MG63 (cell line): ENCODE measurements at places on chromosomes 11 and 22. TPM values are rescaled to one million over a fixed set of nuclear protein-coding genes. Genes with fewer than 3 reads are reported as not detected.

DNA sequence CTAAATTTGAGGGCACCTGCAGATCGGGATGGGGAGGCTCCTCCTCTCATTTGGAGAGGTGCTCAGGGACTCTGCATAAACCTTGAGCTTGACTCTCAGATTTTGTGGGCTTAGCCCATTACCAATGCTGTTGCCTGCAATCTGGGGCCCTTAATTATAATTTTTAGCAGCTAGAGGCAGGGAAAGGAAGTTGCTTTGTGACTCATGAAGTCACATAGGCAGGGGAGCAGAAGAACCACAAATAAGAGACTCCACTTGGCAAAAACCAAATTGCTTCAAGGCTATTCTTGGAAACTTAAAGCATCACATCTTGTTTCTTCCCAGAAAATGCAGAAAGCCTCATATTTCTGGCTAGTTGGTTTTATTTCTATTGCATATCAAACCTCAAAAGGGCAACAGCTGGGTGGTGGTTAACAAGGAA is 46.9 kb downstream of the MICAL2 start:
- DNase-seq = peak; percentile 34

- no peak for DNase-seq
These were observed at the start of gene FAM83F for GRCh38 chr22:39994566-39995392. FAM83F (plus strand) TSS chr22:39994954; CDS start chr22:39995043, 89 bp downstream.

DNA sequence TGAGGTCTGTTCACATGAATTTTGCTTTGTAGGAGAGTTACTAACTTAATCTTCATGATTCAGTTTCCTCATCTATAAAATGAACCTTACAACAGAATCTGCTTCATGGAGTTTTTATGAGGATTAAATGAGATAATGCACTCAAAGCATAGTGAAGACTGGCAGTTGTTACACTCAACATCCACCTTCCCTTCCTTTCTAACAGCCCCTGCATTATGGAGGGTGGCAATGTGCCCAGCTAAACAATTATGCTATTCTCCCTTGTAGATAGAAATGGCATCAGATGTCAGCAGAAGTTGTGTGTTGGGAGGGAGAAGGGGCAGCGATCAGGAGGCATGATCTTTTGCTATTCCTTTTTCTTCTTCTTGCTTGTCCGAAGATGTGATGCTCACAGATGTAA is 6.5 kb downstream of the POU2AF1 start:
- DNase-seq = no peak

GRCh38 chr11:61611309-61611708 is 30.4 kb upstream of the SYT7 start:
- no peak for DNase-seq

APOBEC3A gene
- not detected in 2 replicates for total RNA-seq

KRTAP5-7 gene
- not detected in 2 replicates for total RNA-seq
